ENCODE measurements at places on chromosomes 2 and 18.
A peak's percentile ranks its signal among the peaks of the same experiment; 100 is the strongest.

- DNase-seq, result no peak
These were observed 97.1 kb upstream of the RMDN2 start for GRCh38 chr2:37827911-37828511.

GRCh38 chr2:144950899-144951560 is 431.1 kb upstream of the ZEB2 start:
- DNase-seq, result no peak

GRCh38 chr2:140144611-140145010 is 1364.4 kb upstream of the NXPH2 start:
- DNase-seq, result no peak

DNA sequence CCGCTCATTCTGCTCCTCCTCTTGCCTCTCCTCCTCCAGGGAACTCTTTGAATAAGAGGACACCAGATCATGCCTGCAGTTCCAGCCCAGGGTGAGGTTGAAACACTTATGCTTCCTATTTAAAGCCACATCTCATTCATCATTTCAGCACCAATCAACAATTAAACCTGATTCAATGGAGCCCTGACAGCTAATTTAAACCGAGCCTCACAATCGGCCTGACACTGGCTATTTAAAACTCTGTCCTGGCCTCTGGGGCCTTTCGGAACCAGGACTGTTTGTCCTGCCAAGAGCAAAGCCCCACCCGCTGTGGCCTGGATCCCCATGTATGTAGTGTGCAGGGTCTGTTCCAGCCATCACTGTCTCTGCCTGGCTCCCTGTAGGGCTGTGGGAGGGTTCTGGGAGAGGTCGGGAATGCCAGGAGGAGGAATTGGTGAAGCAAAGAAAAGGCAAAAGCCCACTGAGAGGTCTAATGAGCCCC is 97.4 kb downstream of the MCFD2 start:
- no peak for DNase-seq

- no peak for DNase-seq
These were observed at the start of gene PLCD4 for GRCh38 chr2:218607436-218608115. Gene PLCD4, plus strand, starts transcription at chr2:218607899. Its CDS starts 7,841 bp downstream, at chr2:218615740.

DNA sequence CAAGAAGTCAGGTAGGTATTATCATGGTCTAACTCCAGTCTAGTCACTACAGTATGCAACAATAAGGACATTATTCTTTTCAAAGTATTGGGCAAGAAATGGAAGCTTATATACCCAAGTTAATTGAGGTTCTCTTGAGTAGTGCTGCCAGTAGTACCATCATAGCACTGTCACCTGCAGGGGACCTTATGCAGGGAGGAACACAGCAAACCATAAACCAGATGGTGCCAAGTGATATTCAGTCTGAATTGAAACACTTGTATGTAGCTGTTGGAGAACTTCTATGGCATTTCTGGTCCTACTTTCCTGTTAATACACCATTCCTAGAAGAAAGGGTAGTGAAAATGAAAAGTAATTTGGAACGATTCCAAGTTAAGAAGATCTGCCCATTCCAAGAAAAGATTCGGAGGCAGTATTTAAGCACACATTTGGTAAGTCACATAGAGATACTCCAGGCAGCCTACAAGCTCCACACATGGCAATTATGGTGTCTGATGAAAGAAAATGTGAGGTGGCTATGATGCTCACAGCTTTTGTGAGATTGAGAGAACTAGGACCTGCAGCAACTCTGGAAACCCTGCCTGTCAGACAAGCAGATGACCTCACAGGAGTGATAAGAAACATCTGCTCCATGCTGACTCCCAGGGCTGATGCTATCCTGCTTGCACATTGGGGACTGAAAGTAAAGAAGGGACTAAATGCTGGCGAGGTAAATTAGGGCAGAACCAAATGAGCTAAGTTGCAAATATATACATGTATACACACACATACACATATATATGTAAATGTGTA is 174.7 kb downstream of the MC4R start:
- peak; percentile 53 for DNase-seq

All from NCI-H526 treated with DMSO at 0.1 percent for 48 hours (cell line).